ENCODE measurements at places on chromosomes 6 and 20. TPM values are rescaled to one million over a fixed set of nuclear protein-coding genes. Genes with fewer than 3 reads are reported as not detected.

Gene RAD21L1
- total RNA-seq: 0.59 TPM

Gene LY6G6C
- total RNA-seq: not detected

Gene FBXO9
- 41.9 TPM for total RNA-seq

Gene EPB41L1
- total RNA-seq: 39.8 TPM

Gene NFKBIE
- total RNA-seq: 5.6 TPM

Gene MEP1A
- total RNA-seq: not detected

Gene TMEM74B
- not detected for total RNA-seq

All from smooth muscle cell of the umbilical artery (primary cell).